Tibial nerve (tissue), 4 donors: ENCODE measurements at places on chromosomes 13 and 19.

- no peaks in the 10 kb centered on the region for H3K36me3 ChIP-seq
- DNase-seq = no peak
- no peaks in the 10 kb centered on the region for H3K4me1 ChIP-seq
- H3K27ac ChIP-seq = no peak overlapping the region
These were observed 146.7 kb upstream of the FNDC3A start for GRCh38 chr13:48828962-48829411.

GRCh38 chr19:54316746-54317107 lies 3.8 kb upstream of the LILRA5 start:
- no peaks in the 10 kb centered on the region for H3K4me1 ChIP-seq
- H3K27me3 ChIP-seq = no peaks in the 10 kb centered on the region
- DNase-seq = no peak
- H3K4me3 ChIP-seq = no peak overlapping the region
- no peak overlapping the region for H3K27ac ChIP-seq

GRCh38 chr19:45166723-45167252 lies 6.0 kb upstream of the NKPD1 start:
- no peaks in the 10 kb centered on the region for H3K36me3 ChIP-seq
- H3K27ac ChIP-seq = no peak overlapping the region
- H3K4me3 ChIP-seq = no peak overlapping the region
- H3K4me1 ChIP-seq = peaks cover 25% of the 10 kb centered on the region
- DNase-seq = no peak

DNA sequence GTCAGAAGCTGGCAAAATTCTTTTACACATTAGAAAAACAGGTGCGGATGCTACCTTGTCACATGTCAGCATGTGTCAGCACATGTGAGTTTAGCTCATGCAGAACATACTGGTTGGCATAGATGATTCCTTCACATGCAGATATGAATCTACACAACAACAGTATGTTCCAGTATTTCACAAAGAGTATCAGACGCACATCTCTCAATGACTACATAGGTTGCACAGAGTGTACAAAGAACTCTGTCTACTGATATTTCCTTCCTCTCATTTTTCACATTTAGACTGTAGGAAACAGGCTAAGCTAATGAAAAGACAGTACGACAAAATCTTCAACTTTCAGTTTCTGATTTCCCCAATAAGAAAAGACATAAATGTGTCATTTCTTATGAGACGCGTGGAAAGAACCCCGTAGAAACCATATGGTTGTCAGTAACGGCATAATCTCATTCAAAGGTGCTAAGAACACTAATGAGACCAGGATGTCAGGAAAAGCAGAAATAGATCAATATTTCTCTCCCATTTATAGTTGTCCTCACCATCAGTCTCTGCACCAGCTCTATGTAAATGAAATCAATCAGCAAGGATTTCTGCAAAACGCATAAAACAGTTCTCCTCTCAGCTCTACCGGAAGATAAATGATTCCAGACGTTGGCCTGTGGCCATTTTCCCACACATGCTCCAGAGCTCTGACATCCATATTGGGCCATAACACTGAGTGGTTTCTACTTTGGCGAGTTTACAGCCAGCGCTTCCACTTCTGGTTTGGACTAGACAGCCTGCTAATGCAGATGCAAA lies 81.2 kb downstream of the STARD13 start:
- H3K4me1 ChIP-seq = peaks cover 99% of the 10 kb centered on the region

DNA sequence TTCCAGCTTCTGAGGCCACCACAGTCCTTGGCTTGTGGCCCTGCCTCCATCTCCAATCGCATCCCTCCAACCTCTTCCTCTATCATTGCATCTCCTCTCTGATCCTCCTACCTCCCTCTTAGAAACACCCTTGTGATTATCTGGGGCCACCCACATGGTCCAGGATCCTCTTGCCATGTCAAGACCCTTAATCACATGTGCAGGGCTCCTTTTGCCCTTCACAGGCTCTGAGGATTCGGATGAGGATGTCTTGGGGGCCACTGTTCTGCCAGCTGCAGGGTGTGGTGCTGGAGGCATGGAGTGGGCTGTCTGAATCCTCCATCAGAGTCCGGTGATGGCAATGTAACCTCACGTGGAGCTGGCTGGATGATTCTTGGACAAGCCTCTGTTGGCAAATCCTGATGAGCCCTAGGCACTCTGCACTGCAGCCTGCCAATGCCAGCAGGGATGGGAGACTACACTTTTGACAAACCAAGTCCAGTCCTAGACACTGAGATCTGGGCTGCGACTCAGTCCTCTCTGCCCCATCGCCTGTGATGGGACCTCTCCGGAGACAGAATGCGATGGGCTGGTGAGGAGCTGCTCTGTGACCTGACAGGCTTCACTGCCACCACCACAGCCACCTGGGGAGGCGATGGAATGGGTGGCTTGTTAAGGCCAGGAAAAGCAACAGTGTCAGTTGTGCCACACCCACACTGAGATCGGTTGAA lies 61.2 kb downstream of the CCDC70 start:
- H3K27me3 ChIP-seq = no peaks in the 10 kb centered on the region
- no peaks in the 10 kb centered on the region for H3K36me3 ChIP-seq
- H3K4me1 ChIP-seq = no peaks in the 10 kb centered on the region
- no peak for DNase-seq
